ENCODE measurements at places on chromosomes 3 and 15.

DNA sequence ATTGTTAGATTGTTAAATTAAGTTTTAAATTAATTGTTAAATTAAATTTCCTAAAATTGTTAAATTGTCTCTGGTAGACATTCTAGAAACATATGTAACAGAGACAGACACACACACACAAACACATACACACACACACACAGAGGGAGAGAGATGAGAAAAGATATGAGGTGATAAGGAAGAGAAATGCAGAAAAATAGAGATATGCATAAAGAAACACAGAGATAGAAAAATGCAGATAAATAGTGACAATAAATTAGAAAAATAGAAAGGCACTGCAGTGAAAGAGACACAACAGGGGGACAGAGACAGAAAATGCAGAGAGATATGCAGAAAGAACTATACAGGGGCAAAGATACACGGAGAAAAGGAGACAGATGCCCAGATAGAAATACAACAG lies 25.1 kb upstream of the GOLGA8B start:
- DNase-seq: no peak

GRCh38 chr3:42547401-42547945 lies 34.3 kb downstream of the SEC22C start:
- DNase-seq: peak; percentile 69

GRCh38 chr15:65829130-65829764 lies 37.2 kb upstream of the DENND4A start:
- peak; percentile 22 for DNase-seq

GRCh38 chr15:78004919-78005634 lies 72.4 kb downstream of the TBC1D2B start:
- DNase-seq: no peak

DNA sequence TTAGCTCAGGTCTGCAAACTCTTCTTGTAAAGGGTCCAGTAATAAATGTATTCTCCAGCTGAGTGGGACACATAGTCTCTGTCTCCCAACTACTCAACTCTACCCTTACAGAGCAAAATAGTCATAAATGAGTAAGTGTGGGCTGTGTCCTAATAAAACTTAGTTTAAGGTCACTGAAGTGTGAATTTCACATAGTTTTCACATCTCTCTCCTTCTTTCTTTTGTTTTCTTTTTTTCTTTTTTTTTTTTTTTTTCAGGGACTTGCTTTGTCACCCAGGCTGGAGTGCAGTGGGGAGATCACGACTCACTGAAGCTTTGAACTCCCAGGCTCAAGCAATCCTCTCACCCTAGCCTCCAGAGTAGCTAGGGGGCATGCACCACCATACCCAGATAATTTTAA lies 1.9 kb upstream of the ACTL6A start:
- DNase-seq: no peak

DNA sequence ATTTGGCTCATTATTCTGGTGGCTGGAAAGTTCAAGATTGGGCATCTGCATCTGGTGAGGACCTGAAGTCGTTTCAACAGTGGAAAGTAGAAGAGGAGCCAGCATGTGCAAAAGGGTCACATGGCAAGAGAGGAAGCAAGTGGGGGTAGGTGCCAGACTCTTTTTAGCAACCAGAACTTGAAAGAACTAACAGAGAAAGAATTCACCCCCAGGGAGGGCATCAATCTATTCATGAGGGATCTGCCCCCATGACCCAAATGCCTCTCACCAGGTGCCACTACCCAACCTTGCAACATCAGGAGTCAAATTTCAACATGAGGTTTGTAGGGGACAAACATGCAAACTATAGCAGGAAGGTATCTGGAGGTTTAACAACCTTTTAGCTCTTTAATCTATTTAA lies 10.3 kb upstream of the RYK start:
- DNase-seq: no peak

- no peak for DNase-seq
Observed at GRCh38 chr3:70963431-70964275, 619.9 kb downstream of the FOXP1 start.

DNA sequence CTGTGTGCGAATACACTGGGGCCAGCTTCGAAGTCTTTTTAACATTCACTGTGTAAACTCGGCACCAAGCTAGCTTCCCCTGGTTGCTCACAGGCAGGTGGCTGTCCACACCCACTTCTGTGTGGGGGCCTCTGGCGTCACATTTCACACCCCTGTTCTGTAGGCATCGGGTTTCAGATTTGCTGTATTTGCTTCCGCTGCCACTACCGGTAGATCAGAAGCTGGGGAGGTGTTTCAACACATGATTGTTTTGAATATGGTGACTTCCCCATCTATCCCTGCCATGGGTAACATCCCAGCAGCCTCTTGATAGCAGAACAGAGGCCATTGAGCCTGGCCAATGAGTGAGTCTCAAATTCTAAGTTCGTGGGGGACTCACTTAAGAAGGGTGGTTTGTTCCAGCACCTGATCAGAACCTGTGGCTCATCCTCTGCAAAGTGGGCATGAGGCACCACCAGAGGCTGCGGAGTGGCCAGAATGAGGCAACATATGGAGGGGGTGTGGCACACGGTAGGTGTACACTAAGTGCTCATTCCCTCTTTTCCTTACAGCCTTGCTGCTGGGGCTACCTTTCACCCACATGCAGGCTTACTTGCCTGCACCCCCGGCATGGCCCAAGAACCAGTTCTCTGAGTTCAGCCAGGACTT lies 61.5 kb downstream of the IQSEC1 start:
- peak; percentile 83 for DNase-seq

GRCh38 chr15:82874267-82874666 lies 64.8 kb downstream of the WHAMM start:
- no peak for DNase-seq

GRCh38 chr15:58748040-58748851 lies 1.3 kb downstream of the ADAM10 start:
- DNase-seq: peak; percentile 33

- DNase-seq: no peak
Observed at GRCh38 chr3:130488288-130488687, 28.7 kb upstream of the COL6A6 start.

DNA sequence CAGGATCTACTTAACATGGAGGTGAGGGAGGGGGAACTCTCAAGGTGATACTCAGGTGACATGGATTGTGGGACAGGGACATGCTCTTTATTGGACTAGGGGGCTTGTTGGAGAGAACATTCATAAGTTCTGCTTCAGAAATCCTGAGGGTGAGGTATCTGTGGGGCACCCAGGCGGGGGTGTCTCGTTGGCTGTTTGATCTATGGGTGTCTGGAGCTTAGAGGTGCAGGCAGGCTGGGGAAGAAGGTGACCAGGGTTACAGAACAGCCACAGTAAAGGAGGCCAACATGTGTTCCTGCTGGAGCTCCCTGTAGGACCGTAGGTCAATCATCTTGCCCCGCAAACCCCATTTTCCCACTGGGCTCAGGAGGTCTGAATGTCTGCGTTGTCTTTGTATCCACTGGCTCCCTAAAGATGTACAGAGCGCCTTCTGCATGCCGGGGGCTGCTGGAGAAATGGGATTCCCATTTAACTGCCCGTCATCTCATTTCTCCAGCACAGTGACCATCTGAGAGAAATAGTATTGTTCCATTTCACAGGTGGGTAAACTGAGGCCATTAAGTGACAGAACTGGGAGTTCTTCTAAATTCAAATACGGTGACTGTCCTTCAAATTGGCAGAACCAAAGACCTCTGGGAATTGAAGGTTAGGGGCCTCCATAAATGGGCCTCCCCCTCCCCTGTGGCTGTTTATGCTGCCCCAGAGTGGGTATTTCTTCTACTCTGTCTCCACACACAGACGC lies 40.3 kb upstream of the TSEN2 start:
- DNase-seq: no peak

DNA sequence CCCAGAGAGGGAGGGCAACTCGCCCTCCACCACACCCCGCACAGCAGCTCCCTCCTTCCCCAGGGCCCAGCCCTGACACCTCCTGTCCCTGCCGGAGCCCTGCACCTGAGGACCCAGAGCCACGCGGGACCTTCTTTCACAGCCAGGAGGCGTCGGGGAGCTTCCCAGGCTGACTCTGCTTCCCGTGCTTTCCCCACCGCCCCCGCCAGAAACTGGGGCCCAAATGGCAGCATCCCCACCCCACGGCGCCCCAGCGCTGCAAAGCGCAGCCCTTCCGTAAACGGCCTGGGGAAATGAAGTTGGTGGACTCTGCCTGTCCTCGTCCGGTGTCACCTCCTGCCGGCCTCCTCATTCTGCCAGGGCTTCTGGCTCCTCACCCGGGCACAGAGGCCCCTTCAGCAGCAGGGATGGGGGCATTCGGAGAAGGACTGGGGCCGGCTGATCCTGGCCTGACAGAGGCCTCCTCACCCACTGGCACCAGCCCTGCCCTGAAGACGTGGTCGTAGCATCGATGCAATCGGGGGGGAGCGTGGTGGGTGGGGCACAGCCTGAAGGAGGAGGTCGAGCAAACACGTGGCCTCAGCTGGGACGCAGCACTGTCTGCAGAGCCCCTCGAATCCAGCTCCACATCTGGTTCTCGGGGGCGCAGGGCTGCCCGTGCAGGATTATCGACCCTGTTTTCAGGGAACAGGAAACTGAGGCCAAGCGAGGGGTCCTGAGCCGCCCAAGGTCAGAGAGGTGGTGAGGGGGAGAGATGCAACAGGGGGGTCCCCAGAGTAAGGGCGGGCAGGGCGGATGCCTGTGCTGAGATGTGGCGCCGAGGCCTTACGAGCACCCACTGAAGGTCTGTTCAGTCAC lies 235.4 kb downstream of the XXYLT1 start:
- no peak for DNase-seq

DNA sequence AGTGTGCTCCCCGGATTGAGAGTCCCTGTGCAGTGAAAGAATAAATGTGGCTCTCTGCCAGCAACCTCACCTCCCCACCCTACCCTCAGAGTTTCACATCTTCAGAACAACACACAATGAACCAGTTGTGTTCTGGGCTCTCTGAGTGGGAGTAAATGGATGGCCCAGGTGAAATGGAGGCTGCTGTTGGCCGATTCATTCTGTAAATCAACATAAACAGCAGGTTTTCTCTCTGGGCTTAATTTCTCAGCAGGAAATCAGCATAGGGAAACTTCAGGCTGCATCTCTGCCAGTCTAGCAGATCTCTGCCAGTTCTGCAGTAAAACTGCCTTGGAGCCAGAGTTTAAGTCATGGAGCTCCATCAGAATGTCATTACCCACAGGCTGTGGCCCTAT lies 54.6 kb upstream of the FURIN start:
- DNase-seq: no peak

- no peak for DNase-seq
Observed at GRCh38 chr15:100670505-100671021, 68.2 kb downstream of the ASB7 start.

GRCh38 chr15:61393524-61393923 lies 164.4 kb upstream of the RORA start:
- no peak for DNase-seq
